ENCODE measurements at places on chromosomes 2 and 18.

DNA sequence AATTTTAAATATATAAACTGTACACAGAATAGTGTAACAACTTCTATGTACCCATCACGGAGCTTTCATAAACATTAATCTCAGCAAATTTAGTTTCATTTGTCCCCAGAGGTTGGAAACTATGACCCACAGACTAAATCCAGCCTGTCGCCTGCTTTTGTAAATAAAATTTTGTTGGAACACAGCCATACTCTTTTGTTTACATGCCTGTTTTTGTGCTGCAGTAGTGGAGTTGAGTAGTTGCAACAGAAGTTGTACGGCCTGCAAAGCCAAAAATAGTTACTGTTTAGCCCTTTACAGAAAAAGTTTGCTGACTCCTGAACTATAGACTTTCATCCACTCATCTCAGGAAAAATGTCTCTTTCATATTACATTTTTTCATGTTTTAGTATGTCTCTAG lies 39.8 kb downstream of the RBM45 start:
- H3K4me3 ChIP-seq, result no peak overlapping the region
- H3K27me3 ChIP-seq, result peaks cover 5% of the 10 kb centered on the region
- no peaks in the 10 kb centered on the region for H3K4me1 ChIP-seq
- H3K27ac ChIP-seq, result no peak overlapping the region
- no peak for DNase-seq

- H3K27me3 ChIP-seq, result no peaks in the 10 kb centered on the region
- H3K36me3 ChIP-seq, result no peaks in the 10 kb centered on the region
- no peak overlapping the region for H3K27ac ChIP-seq
- no peak for DNase-seq
- H3K4me3 ChIP-seq, result no peak overlapping the region
- H3K4me1 ChIP-seq, result no peaks in the 10 kb centered on the region
These were observed 71.2 kb downstream of the SLC8A1 start for GRCh38 chr2:40380721-40381120.

- no peak overlapping the region for H3K4me3 ChIP-seq
- no peaks in the 10 kb centered on the region for H3K27me3 ChIP-seq
- no peaks in the 10 kb centered on the region for H3K36me3 ChIP-seq
- DNase-seq, result no peak
- H3K27ac ChIP-seq, result no peak overlapping the region
- H3K4me1 ChIP-seq, result no peaks in the 10 kb centered on the region
These were observed 66.3 kb upstream of the SCG2 start for GRCh38 chr2:223668302-223668998.

DNA sequence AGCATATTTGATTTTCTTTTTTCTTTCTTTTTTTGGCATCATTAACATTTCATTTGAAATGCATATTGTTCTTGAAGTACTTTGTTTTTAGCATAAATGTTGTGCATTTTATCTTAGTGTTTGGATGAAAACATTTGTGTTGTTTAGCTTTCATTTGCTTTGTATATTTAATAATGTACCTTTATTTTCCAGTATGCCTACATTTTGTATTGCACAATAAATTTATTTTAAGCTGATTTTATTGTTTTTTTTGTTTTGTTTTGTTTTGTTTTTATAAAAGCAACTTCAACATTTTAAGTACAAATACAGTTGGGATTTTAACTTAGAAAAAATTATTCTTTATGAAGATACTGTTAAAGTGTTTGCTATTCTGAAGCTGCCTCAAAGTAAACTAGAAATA lies 54.4 kb downstream of the GLS start:
- H3K4me1 ChIP-seq, result no peaks in the 10 kb centered on the region
- H3K27ac ChIP-seq, result no peak overlapping the region
- peaks cover 25% of the 10 kb centered on the region for H3K36me3 ChIP-seq

- no peaks in the 10 kb centered on the region for H3K36me3 ChIP-seq
- H3K27ac ChIP-seq, result no peak overlapping the region
- no peaks in the 10 kb centered on the region for H3K4me1 ChIP-seq
- H3K27me3 ChIP-seq, result no peaks in the 10 kb centered on the region
- peak; percentile 39 for DNase-seq
These were observed 78.0 kb downstream of the TMEM182 start for GRCh38 chr2:102839668-102840388.

- H3K27ac ChIP-seq, result peak overlapping the region; percentile 70
- H3K27me3 ChIP-seq, result peaks cover 6% of the 10 kb centered on the region
- peaks cover 50% of the 10 kb centered on the region for H3K36me3 ChIP-seq
- peak; percentile 87 for DNase-seq
- H3K4me3 ChIP-seq, result peak overlapping the region; percentile 44
These were observed 2.4 kb downstream of the PNKD start for GRCh38 chr2:218272531-218273212.

GRCh38 chr2:27014771-27015433 lies 17.9 kb upstream of the TMEM214 start:
- DNase-seq, result no peak
- H3K36me3 ChIP-seq, result no peaks in the 10 kb centered on the region
- H3K27me3 ChIP-seq, result peaks cover 14% of the 10 kb centered on the region
- H3K4me3 ChIP-seq, result no peak overlapping the region

DNA sequence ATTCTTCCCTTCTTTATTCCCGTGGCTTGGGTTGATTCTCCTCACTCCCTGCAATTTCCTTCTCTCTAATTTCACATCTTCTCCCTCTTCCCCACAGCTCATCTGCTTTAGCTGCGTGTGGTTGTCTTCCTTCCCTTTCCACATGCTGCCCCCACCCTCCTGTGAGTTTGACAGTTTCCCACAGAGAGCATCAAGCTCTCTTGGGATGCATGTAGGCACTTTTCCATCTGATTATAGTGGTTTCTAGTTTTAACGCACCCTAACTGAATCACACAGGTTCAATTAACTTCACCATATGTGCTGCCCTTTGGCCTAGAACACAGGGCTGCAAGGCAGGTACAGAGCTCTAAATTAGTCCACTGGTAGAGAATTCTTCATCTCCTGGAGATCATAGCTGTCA lies 110.5 kb downstream of the TACR1 start:
- no peaks in the 10 kb centered on the region for H3K36me3 ChIP-seq
- DNase-seq, result no peak
- no peaks in the 10 kb centered on the region for H3K4me1 ChIP-seq
- no peaks in the 10 kb centered on the region for H3K27me3 ChIP-seq
- H3K4me3 ChIP-seq, result no peak overlapping the region
- no peak overlapping the region for H3K27ac ChIP-seq

DNA sequence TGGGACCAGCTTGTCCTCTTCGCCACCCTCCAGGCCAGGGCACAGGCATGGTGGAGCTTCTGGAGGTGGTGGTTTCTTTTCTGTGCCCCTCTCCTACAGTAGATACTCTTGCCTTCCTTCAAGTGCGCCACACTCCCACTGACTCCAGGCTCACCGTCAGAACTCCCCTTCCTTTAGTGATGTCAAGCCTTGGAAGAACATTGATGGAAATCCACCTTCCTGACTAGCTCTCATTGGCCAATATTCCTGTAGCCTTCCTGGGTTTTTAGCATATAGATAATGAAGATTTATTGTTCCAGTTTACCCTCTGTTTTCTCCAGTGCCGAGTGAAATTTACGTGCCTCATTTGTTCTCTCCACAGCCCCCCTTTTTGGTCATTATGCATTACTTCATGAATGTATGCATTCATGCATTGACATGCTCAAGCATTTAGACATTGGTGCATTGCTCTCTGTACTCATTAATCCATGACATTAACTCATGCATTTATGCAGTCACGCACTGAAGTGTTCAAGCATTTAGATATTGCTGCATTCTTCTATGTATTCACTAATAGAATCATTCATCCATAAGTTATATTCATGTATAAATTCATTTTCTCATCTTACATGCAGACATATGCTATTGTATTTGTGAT lies 37.3 kb downstream of the PLB1 start:
- no peaks in the 10 kb centered on the region for H3K4me1 ChIP-seq
- no peak overlapping the region for H3K27ac ChIP-seq
- H3K36me3 ChIP-seq, result no peaks in the 10 kb centered on the region
- no peak overlapping the region for H3K4me3 ChIP-seq
- peaks cover 44% of the 10 kb centered on the region for H3K27me3 ChIP-seq

DNA sequence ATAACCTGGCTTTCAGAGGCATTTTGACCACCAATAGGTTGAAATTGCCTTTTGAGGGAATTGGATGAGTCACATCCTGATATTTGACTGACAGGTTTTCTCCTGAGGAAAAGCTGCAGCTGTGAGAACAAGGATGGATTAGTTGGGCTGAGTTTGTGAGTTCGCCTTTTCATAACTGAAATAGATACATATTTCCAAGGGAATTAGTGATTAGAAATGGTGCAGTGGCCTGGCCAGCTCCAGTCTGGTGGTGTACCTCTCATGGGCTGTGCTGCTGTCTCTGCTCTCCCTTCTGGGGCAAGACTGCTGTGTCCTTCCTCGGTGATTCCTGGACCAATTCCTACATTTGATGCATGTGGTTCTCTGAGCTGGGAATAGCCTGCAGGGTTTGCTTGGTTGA lies 341.3 kb downstream of the TSN start:
- H3K36me3 ChIP-seq, result no peaks in the 10 kb centered on the region
- DNase-seq, result no peak
- no peak overlapping the region for H3K4me3 ChIP-seq

DNA sequence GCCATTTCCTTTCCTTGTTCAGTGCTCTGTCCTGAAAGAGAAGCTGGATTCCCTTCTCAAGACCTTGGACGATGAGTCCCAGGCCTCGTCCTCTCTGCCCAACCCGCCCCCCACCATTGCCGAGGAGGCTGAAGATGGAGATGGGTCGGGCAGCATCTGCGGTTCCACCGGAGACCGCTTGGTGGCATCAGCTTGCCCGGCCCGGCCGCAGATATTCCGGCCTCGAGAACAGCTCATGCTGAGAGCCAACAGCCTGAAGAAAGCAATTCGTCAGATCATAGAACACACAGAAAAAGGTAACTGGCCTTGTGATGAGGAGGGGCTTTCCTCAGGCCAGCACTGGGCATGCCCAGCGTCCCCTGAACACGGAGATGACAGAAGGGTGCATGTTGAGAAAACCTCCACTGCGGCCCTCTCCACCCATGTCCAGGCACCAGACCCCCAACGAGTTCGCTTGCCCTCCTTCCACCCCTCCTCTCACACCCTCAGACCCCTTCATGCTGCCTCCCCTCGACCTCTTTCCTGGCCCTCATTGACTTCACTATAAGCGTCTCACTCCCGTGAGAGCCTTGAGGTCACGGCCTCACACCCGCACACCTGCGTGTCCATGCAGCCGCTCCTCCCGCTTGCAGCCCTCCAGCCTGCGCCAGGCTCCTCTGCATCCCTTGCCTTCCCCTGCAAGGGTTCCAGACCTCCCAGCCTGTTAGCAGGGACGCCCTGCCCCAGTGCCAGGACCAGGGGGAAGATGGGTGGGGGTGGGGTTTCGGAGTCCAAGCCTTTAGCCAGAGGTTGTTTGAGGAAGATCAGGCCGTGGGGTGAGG lies 95.0 kb downstream of the DGKD start:
- peaks cover 2% of the 10 kb centered on the region for H3K4me1 ChIP-seq
- peak; percentile 19 for DNase-seq
- no peak overlapping the region for H3K4me3 ChIP-seq

- H3K27me3 ChIP-seq, result no peaks in the 10 kb centered on the region
- no peaks in the 10 kb centered on the region for H3K4me1 ChIP-seq
- H3K27ac ChIP-seq, result no peak overlapping the region
- H3K4me3 ChIP-seq, result no peak overlapping the region
- no peak for DNase-seq
- no peaks in the 10 kb centered on the region for H3K36me3 ChIP-seq
These were observed 18.7 kb downstream of the TPO start for GRCh38 chr2:1431886-1432400.

- H3K27ac ChIP-seq, result no peak overlapping the region
- H3K4me3 ChIP-seq, result no peak overlapping the region
- H3K36me3 ChIP-seq, result no peaks in the 10 kb centered on the region
- DNase-seq, result no peak
- H3K27me3 ChIP-seq, result no peaks in the 10 kb centered on the region
These were observed 596.1 kb upstream of the ZEB2 start for GRCh38 chr2:145116056-145116455.

DNA sequence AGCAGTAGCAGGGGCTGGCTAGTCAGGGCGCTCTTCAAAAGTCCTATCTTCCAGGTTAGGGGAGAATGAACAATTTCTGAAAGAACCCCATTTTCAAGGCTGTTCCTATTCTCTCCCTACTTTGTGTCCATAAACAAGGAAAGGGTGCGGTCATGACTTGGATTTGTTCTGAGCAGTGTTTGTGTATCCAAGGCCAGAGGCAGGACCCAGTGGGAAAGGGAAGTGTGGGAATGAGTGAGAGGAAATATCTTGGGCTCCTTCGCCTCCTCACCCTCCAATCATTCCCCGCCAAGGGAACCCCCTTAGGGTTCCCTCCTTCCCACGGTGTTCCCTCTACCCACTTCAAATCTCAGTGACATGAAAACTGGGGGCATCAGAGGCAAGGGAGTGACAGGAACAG lies 25.5 kb upstream of the SPTBN1 start:
- H3K4me3 ChIP-seq, result no peak overlapping the region
- H3K36me3 ChIP-seq, result no peaks in the 10 kb centered on the region
- no peak for DNase-seq
- H3K27ac ChIP-seq, result no peak overlapping the region
- peaks cover 9% of the 10 kb centered on the region for H3K4me1 ChIP-seq

GRCh38 chr18:68172842-68173549 lies 541.9 kb downstream of the TMX3 start:
- no peaks in the 10 kb centered on the region for H3K4me1 ChIP-seq
- no peak overlapping the region for H3K27ac ChIP-seq
- no peaks in the 10 kb centered on the region for H3K36me3 ChIP-seq
- H3K27me3 ChIP-seq, result no peaks in the 10 kb centered on the region
- no peak for DNase-seq

- DNase-seq, result no peak
- H3K27me3 ChIP-seq, result no peaks in the 10 kb centered on the region
- no peak overlapping the region for H3K27ac ChIP-seq
These were observed 6.6 kb downstream of the CAPN10 start for GRCh38 chr2:240593026-240593702.

GRCh38 chr2:149732730-149733290 lies 145.2 kb upstream of the MMADHC start:
- H3K27me3 ChIP-seq, result no peaks in the 10 kb centered on the region
- DNase-seq, result no peak
- no peak overlapping the region for H3K4me3 ChIP-seq
- no peaks in the 10 kb centered on the region for H3K4me1 ChIP-seq
- H3K27ac ChIP-seq, result no peak overlapping the region

All from activated naive CD4-positive, alpha-beta T cell treated with anti-CD3 and anti-CD28 coated beads, Interleukin-2, amount 10 ng/mL, durations not matched to agents 7 days and 5 days (primary cell).